ENCODE measurements at places on chromosomes 5 and 9.

- peak; percentile 74 for DNase-seq
Observed at GRCh38 chr9:21801683-21802417, 586 bp upstream of the MTAP start.

DNA sequence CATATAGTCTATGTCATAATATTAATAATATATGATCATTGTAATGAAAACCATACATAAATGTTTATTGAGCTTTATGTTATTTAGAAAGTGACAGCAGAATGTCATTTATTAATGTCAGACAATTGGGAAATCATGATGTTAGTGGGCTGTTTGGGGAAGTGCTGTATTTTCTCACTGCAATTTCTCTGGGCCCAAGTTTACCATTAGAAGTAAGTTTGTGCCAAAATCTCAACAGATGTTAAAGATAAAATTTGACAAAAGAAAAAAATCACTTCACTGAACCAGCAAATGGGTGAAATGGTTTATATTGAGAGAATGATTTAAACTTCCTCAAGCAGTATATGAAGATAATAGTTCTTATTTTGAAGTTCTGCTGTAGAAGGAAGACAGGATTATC, 433.2 kb upstream of the SMARCA2 start:
- no peak for DNase-seq

- no peak for DNase-seq
Observed at GRCh38 chr5:133775584-133776304, 163.4 kb upstream of the FSTL4 start.

- peak; percentile 46 for DNase-seq
Observed at GRCh38 chr5:138663009-138663408, 87.8 kb upstream of the HSPA9 start.
